ENCODE measurements at places on chromosomes 11 and 22. TPM values are rescaled to one million over a fixed set of nuclear protein-coding genes. Genes with fewer than 3 reads are reported as not detected.

Gene CRYAB
- total RNA-seq, result 5.1 TPM

Gene PGA5
- not detected for total RNA-seq

Gene CADM1
- total RNA-seq, result 33.5 TPM

Gene PRRG4
- 11.6 TPM for total RNA-seq

DNA sequence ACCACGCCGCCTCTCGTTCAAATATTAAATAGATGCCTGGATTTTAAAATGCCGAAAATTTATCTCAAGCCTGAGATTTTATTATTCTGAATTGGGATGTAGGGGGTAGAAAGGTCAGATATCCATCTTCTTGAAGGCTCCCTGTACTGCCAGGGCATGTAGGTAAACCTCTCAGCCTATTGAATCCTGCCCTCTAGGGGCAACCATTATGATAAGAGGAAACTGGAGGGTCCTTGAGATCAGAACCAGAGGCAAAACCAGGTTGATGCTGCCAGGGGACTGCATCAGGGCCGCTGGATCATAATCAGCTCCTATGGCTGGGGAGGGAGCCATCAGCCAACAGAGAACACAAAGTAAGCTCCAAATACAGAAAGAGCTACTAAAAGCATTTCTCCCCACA lies 92.4 kb downstream of the KCNC1 start:
- no peaks in the 10 kb centered on the region for H3K4me1 ChIP-seq
- no peak overlapping the region for H3K27ac ChIP-seq
- no peaks in the 10 kb centered on the region for H3K27me3 ChIP-seq
- no peak overlapping the region for H3K4me3 ChIP-seq

DNA sequence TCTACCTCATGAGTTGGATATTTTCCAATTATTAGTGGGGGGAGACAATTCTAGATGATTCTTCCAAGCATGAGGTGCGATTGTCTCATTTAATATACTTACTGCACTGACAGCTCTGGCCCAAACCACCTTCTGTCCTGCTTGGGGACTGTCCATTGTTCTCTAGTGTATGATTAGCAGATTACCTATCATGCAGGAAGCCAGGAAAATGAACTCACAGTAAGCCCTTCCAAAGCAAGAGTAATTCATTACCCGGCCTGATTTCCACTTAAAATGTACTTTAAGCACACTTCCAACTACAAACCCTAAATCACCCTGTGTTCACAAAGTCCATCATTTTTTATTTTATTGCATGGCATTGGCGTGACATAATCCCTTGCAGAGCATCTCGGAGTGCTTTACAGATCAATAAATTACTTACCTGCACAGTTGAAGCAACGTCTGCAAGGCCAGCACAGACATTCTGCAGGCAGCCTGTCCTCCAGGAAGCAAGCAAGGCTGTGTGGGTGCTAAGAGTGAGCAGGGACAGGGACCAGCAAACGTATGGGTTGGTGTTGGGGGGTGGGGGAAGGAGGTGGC lies 838.2 kb downstream of the NTM start:
- no peaks in the 10 kb centered on the region for H3K27me3 ChIP-seq
- H3K4me3 ChIP-seq, result no peak overlapping the region
- no peak overlapping the region for H3K27ac ChIP-seq
- no peaks in the 10 kb centered on the region for H3K36me3 ChIP-seq

DNA sequence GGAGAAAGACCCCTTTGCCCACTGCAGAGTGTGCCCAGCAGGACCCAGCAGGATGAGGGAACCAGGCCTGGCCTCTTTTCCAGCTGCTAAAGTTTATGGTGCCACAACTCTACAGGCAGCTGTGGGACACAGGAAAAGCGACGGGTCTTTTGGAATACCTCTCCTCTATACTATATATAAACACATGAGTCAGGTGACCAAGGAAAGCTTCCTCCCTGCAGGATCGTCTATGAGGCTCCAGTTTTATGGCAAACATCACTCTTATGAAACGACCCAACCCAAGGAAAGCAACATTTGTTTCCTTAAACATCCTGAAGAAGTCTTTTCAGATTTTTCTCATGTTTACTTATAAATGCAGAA lies 102.8 kb upstream of the AKIP1 start:
- H3K27ac ChIP-seq, result no peak overlapping the region
- no peaks in the 10 kb centered on the region for H3K36me3 ChIP-seq
- H3K4me1 ChIP-seq, result peaks cover 18% of the 10 kb centered on the region
- no peaks in the 10 kb centered on the region for H3K27me3 ChIP-seq

GRCh38 chr22:31526270-31526669 lies 29.9 kb downstream of the SFI1 start:
- DNase-seq, result no peak
- H3K36me3 ChIP-seq, result no peaks in the 10 kb centered on the region
- H3K4me3 ChIP-seq, result no peak overlapping the region
- H3K27me3 ChIP-seq, result no peaks in the 10 kb centered on the region
- peaks cover 10% of the 10 kb centered on the region for H3K4me1 ChIP-seq
- no peak overlapping the region for H3K27ac ChIP-seq

- no peak overlapping the region for H3K4me3 ChIP-seq
- DNase-seq, result peak; percentile 27
- H3K4me1 ChIP-seq, result no peaks in the 10 kb centered on the region
- no peaks in the 10 kb centered on the region for H3K27me3 ChIP-seq
- H3K27ac ChIP-seq, result no peak overlapping the region
- H3K36me3 ChIP-seq, result no peaks in the 10 kb centered on the region
These were observed 51.1 kb upstream of the KCNQ1OT1 start for GRCh38 chr11:2750682-2751522.

DNA sequence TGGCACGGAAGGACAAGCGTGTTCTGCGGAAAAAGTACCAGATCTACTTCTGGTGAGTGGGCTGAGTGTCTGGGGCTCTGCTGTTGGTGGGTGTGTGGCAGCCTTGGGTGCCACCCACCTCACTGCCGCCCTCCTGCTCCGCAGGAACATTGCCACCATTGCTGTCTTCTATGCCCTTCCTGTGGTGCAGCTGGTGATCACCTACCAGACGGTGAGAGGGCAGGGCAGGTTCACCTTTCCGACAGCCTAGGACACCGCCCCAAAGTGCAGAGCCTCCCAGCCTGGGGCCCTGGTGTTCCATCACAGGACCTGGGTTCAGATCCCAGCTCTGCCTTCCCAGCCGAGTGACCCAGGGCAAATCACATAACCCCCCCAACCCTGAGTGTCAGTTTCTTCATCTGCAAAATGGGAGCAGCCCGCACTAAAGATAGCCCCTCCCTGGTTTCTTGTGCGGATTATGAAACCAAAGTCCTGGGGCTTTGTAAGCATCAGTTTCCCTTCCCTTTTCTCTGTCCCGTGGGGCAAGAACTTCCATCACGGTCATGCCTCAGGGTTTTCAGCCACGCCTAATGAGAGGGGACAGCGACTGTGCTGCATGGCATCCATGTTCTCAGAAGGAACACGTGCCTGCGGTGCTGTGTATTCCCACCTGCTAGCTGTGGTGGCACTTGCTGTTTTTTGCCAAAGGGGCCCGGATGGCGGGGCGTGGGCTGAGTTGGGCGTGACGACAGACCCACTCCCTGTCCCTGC lies 9.8 kb upstream of the TAGLN start:
- peak; percentile 38 for DNase-seq
- H3K4me1 ChIP-seq, result no peaks in the 10 kb centered on the region
- H3K27me3 ChIP-seq, result no peaks in the 10 kb centered on the region

DNA sequence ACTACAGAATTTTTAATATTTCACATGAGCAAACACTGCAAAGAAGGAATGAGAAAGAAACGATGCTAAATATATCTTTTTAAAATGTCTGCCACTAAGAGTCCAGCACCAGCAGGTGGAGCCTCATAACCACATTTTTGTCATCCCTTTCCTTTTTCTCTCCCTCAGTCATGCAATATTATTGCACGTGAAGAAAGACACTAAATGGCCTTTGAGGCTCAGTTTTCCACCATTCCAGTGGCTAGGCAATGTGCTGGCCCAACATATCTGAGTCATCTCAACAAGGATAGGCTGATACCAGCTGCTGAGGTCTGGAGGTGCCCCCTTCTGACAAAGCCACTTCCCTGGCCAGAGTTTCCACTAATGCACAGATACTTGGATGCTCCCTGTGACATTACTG lies 1.8 kb downstream of the ALKBH8 start:
- no peaks in the 10 kb centered on the region for H3K27me3 ChIP-seq
- peaks cover 11% of the 10 kb centered on the region for H3K4me1 ChIP-seq
- H3K36me3 ChIP-seq, result no peaks in the 10 kb centered on the region
- no peak overlapping the region for H3K27ac ChIP-seq

Measured in right lobe of liver (tissue), 6 donors.